NCI-H187 treated with DMSO at 0.1 percent for 48 hours (cell line): ENCODE measurements at places on chromosomes 1 and 21.

GRCh38 chr1:21904704-21905520, 32.2 kb downstream of the HSPG2 start:
- no peak for DNase-seq

DNA sequence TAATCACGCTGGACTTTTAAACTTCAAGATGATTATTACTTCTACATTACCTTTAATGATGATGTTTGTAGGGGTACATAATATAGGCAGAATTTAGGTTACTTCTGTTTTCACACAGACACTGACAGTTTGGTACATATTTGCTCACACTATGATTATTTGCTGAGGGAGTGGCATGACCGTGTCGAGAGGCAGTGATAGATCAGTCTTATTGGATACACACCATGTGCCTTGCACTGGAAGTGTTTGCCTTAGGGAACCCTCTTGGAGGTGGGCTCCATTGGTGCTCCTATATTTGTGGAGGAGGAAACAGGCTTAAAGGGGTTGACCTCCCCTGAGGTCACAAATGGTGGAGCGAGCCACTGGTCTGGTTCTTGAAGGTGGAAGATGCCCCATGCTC, 132.1 kb downstream of the PRDM2 start:
- no peak for DNase-seq

DNA sequence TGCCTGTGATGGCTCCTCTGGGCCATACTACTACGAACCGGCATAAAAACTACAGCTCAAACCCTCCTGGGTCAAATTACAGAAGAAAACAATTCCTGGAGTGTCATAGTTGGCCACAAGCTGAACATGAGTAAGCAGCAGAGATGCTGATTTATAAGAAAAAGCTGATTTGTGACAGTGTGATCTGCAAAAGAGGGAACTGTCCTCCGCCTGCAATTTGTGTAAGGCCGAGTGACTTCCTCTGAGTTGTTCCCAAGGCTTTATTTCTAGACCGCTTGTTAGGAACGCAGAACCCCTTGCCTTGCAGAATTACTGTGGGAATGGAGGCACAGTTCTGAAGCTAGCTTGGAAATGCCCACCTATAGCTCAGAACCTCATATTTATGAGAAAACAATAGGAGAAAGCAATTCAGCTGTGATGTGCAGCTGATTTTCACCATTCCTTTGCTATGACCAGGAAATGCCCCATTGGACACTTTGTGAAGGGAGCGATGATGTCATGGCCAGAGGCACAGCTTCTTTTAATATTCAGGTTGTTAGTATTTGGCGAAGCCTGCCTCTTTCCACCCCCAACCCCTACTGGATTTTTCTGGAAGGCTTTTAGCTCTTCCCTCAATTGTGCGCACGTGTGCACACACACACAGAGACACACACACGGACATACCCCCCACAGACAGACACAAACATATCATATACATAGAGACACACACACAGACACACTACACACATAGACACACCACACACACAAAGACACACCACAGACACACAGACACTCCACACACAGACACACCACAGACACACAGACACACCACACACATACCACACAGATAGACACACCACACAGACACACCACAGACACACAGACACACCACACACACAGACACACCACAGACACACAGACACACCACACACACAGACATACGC, 47.6 kb downstream of the IER5 start:
- no peak for DNase-seq

GRCh38 chr1:81126989-81127581, 673.6 kb upstream of the ADGRL2 start:
- DNase-seq, result peak; percentile 17

DNA sequence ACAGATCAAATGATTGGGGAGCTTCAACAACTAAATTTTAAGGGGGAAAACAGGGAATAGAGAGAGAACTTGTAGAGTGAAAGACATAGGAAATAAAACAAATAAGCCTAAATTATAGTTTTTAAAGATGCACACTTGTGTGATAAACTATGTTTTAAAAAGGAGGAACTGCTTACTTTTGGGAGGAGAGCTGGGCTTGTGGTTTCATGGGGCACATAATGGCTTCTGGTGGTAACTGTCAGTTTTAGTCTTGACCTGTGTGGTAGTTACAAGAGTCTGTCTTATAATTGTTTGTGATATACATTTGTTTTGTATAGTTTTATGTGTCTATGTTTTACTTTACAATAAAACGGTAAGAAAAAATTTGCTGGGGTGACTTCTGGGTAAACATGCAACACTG, 165.3 kb downstream of the COL24A1 start:
- no peak for DNase-seq

GRCh38 chr1:90434460-90434859, 282.6 kb downstream of the BARHL2 start:
- no peak for DNase-seq

DNA sequence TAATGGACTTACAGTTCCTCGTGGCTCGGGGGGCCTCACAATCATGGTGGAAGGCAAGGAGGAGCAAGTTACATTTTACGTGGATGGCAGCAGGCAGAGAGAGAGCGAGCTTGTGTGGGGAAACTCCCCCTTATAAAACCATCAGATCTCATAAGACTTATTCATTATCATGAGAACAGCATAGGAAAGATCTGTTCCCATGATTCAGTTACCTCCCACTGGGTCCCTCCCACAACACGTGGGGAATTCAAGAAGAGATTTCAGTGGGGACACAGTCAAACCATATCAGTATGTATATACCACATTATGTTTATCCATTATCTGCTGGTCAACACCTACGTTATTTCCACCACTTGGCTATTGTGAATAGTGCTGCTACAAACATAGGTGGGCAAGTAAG, 352.3 kb upstream of the B3GALT2 start:
- DNase-seq, result no peak

DNA sequence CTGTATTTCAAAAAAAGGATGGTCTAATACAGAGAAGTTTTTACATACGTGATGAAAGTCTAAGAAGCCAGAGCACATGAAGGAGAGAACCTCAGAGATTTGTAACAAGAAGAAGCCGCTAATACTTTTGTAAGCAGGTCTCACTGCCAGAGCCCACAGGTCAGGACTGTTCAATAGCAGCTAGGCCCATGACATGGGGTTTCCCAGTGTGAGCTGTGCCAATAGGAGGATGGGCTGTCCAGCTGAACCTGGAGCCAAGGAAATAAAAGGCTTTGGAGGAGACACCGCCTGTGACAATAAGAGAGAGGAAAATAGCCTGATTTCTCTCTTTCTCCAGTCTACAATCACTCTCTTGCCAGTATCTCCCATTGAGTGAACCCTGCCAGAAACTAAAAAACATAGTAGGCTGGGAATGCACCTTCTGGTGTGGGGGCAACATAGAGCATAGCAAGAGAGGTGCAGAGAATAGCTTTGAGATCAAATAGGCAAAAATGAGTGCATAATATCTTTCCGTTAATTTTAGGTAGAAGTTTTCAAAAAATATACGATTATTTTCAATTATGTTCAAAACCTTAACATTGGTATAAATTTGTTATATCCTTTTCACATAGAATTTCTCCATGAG, 360.3 kb downstream of the NEGR1 start:
- DNase-seq, result no peak

GRCh38 chr1:36876990-36877389, 157.3 kb downstream of the GRIK3 start:
- no peak for DNase-seq

DNA sequence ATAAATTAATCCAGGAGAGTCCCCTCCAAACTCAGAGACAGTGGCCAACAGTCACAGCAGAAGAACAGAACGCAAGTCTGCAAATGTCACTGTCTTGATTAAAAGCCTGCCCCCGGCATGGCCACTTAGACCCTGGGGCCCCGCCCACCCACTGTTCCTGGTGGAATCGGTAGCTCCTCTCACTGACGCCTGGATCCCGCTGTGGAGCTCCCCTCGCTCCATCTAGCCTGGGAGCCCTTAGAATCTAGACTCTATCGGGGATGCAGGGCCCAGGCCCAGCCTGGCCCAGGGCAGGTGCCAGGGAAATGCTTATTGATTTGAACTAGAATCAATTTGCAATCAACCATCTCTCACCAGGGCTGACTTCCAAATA, 21.4 kb upstream of the PLEKHG5 start:
- no peak for DNase-seq

DNA sequence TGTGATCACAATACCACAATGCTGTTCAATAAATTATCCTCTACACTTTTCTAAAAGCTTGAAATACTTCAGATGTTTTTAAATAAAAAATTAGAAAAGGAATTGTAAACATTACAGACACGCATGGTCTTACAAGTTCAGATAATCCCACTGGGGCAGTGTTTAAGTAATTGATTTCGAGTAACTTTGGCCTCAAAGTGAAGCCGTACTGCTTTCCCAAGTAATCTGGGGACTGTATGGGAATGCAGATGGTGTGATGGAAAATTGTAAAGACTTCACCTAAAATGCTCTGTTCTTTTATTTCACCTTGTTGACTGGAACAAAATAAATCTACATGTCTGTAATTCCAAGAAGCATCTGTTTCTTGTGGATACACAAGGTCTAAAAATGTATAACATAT, 401.7 kb upstream of the LYPLAL1 start:
- DNase-seq, result no peak

DNA sequence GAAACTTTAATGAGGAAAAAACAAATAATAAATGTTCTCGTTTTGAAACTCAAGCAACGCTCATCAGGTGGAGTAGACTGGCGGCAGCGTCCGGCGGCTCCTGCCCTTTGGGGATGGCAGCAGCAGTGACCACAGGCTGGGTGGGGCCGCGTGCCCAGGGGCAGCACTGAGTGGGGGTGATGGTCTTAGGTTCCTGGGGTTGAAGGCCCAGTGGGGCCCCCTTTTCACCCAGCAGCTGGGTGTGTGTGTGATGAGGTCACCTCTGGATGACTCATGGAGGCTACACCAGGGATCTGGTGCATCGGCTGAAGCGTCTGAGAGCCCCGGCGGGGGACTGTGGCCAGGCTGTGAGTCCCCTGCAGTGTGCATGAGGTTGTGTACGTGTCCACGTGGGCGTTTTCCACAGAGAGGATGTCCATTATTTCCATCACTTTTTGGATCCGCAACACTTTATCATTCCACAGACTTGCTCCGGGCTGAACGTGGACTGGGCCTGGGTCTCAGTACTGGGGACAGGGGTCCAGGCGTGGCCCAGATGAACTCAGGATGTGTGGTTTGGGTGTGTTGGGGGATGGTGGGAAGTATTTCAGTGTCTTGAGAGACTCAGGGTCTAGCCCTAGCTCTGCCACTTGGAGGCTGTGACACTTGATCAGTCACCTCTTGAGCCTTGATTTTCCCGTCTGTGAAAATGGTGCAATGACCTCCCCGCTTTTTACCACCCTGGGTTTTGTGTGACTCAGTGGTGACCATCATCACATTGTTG, 25.6 kb downstream of the LDLRAP1 start:
- DNase-seq, result no peak

DNA sequence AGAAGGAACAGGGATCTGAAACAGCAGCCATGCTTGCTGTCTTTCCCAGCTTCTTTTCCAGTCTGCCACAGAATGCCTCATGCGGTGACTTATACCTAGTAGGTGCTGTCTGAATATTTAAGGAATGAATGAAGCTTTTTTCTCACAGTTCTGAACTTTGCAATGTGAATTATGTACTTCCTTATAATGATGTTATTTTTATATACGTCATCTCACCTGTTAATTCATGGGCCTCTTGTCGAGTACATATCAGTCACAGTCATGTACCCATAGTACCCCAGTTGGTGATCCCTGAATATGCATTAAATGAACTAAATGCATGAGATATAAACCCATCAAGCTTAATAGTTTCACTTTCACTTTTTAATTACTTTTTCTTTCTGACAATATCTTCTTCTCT, 132.7 kb downstream of the NTNG1 start:
- DNase-seq, result no peak

GRCh38 chr1:226863446-226863845, 7.0 kb upstream of the PSEN2 start:
- no peak for DNase-seq

- DNase-seq, result no peak
Observed at GRCh38 chr1:207910591-207911354, at the start of gene CD34. Gene CD34 (minus strand): TSS chr1:207911125. CDS start chr1:207911080, 45 bp downstream.

- no peak for DNase-seq
Observed at GRCh38 chr1:209720326-209720725, 15.7 kb downstream of the HSD11B1 start.

DNA sequence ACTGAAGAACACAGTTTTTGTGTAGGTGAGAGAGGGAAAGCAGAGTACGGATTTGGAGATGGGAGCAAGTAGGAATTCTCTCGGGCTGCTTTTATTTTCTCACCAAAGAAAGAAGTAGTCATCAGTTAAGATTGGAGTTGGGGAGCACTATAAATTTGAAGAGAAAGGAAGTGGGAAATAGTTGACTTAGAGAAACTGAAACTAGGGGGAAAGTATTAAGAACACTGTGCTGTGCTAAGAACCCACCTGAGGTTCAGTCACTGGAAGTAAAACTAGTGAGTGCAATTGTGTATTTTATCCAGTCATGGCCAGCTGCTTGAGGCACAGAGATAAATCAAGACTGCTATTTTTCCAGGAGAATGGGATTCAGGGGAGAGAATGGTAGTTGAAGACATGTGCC, 37.4 kb downstream of the CLCC1 start:
- DNase-seq, result no peak

DNA sequence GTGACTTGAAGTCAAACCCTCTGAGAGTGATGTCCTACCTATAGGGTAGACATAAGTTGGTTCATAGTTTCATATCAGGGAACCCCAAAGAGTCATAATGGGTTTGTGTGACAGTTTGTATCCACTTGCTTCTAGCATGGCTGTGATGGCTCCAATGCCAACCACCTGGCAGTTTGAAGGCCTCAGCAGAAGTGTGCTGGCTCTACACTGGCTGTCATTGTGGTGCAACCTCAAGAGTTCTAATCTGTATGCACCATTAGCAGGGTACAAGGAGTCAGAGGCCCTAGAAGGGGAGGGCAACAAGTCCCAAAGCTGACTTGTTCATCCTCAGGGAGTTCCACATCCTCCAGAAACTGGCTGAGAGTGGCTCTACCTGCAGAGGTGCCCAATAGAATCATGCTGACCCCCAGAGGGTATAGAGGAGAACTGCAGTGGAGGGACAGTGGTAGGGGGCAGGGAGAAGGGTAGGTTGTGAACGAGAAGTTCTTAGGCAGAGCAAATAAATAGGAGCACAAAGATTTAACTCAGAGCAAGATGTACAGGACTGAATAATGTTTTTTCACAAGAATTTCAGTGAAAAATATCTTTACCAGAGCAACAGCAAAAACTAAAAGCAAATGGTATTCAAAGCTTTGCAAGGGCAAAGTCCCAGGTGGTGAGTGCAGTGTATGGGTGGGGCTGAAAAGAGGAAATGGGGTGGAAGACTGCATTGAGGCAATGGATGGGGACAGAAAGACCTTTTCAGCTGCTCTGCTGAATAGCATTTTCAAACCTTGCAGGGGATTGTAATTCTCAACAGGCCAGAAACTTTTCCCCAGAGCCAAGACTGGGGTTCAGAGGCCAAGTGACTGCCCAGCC, 3.2 kb downstream of the FCRL2 start:
- no peak for DNase-seq
